ENCODE measurements at places on chromosomes 7 and 10.

GRCh38 chr7:41446606-41447449 lies 256.1 kb downstream of the INHBA start:
- no peak for DNase-seq

DNA sequence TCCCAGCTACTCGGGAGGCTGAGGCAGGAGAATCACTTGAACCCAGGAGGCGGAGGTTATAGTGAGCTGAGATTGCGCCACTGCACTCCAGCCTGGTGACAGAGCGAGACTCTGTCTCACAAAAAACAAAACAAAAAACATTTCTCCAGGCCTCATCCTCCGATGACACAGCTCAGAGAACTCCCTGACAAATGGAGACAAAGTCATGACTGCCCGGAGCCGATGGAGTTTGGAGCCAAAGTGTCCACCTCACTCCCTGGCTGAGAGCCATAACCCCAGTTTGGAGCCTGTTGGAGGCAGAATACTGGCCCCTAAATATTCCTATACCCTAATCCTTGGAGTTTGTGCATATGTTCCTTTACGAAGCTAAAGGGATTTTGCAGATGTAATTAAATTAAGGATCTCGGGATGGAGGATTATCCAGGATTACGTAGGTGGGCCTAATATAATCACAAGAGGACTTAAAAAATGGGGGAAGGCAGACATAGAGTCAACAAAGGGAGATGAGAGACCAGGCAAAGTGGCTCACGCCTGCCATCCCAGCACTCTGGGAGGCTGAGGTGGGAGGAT lies 22.7 kb downstream of the SSC4D start:
- no peak for DNase-seq

DNA sequence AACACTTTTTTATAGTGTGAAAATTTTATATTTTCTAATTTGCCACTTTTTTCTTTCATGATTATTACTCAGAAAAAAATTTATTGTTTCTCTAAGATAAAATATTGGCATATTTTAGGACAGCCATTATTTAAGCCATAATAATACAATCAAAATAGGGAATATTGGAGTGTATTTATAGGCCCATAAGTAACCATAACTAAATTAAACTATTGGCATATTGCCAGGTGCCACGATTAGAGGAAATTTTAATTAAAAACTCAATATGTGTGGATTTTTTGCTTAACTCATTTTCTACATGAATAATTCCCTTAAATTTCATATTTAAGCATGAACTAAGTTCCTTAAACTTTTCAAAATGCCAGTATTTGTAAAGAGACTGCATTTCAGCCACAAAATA lies 587.8 kb downstream of the IPMK start:
- DNase-seq = no peak

DNA sequence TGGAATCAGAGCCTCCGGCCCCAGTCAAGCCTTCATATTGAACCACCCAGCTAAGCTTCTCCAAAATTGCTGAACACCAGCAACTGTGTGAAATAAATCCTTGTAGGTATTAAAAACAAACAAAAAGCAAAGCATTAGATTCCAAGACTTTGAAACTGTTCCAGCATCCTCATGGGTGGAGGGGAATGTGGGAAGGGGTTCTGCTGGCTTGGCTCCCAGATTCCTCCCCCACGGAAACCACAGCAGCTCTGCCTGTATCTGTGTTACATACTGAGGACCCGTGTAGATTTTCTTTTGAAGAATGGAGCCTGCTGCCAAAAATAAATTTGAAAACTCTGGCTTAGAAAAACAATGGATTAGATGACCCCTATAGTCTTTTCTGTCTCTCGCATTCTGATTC lies 20.0 kb downstream of the AKR1B1 start:
- no peak for DNase-seq

DNA sequence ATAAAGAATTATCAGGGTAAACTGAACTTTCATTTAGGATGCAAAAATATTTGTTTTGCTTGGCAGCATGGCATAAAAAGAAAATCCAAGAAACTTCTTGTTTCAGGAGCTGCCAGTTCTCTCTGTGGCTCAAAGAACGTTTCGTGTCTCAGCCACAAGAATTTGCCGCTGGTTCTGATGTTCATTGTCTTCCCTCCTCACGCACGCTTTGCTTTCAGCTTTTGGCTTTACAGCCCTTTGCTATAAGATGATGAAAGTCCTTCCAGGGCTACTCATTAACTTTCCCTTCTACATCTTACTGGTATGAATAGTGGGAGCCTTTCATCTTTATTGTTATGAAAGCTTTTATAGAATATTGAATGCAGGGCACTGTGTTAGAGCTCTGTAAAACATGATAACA lies 124.7 kb downstream of the BICC1 start:
- no peak for DNase-seq

- DNase-seq = peak; percentile 82
Measured at GRCh38 chr10:6580279-6581029, 378 bp upstream of the PRKCQ start.

GRCh38 chr7:77281780-77282478 lies 82.3 kb upstream of the FGL2 start:
- DNase-seq = no peak

DNA sequence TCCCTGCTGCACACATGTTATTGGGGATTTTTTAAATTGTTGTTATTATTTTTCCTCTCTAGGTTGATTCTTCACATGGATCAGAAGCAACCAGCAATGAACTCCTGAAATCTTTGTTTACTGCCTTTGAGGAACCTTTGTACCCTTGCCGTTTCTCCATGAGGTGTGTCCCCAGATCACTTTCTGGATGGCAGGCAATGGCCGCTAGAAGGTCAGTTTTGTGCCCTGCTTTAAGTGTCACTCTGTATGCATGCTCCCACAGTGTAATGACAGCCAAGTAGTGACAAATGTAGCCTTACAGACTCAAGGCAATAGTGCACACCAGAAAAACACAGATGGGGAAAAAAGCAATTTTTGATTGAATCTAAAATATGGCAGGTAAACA lies 47.7 kb upstream of the NRP1 start:
- no peak for DNase-seq

- DNase-seq = no peak
Measured at GRCh38 chr7:25940086-25940906, 211.7 kb upstream of the NFE2L3 start.
